ENCODE measurements at places on chromosomes 13 and 19. TPM values are rescaled to one million over a fixed set of nuclear protein-coding genes. Genes with fewer than 3 reads are reported as not detected.

DNA sequence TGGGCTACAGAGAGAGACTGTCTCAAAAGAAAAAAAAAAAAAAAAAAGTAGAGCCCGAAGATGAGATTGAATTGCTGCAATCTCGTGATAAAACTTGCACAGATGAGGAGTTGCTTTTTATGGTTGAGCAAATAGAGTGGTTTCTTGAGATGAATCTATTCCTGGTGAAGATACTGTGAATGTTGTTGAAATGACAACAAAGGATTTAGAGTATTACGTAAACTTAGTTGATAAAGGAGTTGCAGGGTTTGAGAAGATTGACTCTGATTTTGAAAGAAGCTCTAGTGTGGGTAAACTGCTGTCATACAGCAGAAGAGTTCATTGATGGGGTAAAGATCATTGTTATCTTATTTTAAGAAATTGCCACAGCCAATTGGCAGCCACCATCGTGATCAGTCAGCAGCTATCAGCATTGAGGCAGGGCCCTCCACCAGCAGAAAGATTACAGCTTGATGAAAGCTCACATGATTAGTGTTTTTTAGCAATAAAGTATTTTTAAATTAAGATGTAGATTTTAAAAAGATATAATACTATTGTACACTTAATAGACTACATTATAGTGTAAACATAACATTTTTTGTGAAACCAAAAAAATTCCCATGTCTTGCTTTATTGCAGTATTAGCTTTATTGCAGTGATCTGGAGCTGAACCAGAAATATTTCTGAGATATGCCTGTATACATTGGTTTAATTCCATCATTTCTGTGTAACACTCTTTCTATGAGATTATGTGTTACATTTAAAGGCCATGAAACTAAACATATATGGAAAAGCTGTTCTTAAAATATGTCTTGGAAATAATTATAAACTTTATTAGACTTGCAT lies 43.1 kb downstream of the ZMYM2 start:
- no peaks in the 10 kb centered on the region for H3K4me1 ChIP-seq
- no peak overlapping the region for H3K4me3 ChIP-seq
- H3K27ac ChIP-seq, result no peak overlapping the region

DNA sequence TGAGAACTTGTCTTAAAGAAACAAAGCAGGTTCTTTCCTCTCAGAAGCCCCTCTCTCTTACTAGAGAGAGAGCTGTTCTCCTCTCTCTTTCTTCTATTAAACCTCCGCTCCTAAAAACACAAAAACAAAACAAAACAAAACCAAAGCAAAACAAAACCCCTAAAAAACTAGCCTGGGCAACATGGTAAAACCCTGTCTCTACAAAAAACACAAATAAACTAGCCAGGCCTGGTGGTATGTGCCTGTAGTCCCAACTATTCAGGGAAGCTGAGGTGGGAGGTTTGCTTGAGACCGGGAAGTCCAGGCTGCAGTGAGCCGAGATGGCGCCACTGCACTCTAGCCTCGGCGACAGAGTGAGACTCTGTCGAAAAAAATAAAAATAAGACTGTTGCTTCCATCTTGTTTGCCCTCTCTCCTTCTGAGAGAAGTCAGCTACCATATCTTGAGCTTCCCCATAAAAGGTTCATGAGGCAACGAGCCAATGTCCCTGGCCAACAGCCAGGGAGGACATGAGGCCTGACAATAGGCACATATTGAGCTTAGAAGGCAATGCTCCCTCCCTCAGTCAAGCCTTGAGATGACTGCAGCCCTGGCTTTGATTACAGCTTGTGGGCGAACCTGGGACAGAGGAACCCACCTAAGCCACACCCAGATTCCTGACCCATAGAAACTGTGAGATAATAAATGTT lies 17.5 kb upstream of the FLT3 start:
- no peak for DNase-seq
- H3K36me3 ChIP-seq, result no peaks in the 10 kb centered on the region
- no peaks in the 10 kb centered on the region for H3K4me1 ChIP-seq
- no peak overlapping the region for H3K4me3 ChIP-seq

GRCh38 chr19:39613597-39613996 lies 11.3 kb downstream of the LGALS13 start:
- no peak for DNase-seq
- no peak overlapping the region for H3K4me3 ChIP-seq
- H3K27me3 ChIP-seq, result no peaks in the 10 kb centered on the region
- H3K36me3 ChIP-seq, result no peaks in the 10 kb centered on the region
- no peak overlapping the region for H3K27ac ChIP-seq

GRCh38 chr19:9132422-9132821 lies 5.7 kb upstream of the OR7G3 start:
- no peaks in the 10 kb centered on the region for H3K27me3 ChIP-seq
- H3K4me1 ChIP-seq, result no peaks in the 10 kb centered on the region
- H3K27ac ChIP-seq, result no peak overlapping the region
- DNase-seq, result no peak

DNA sequence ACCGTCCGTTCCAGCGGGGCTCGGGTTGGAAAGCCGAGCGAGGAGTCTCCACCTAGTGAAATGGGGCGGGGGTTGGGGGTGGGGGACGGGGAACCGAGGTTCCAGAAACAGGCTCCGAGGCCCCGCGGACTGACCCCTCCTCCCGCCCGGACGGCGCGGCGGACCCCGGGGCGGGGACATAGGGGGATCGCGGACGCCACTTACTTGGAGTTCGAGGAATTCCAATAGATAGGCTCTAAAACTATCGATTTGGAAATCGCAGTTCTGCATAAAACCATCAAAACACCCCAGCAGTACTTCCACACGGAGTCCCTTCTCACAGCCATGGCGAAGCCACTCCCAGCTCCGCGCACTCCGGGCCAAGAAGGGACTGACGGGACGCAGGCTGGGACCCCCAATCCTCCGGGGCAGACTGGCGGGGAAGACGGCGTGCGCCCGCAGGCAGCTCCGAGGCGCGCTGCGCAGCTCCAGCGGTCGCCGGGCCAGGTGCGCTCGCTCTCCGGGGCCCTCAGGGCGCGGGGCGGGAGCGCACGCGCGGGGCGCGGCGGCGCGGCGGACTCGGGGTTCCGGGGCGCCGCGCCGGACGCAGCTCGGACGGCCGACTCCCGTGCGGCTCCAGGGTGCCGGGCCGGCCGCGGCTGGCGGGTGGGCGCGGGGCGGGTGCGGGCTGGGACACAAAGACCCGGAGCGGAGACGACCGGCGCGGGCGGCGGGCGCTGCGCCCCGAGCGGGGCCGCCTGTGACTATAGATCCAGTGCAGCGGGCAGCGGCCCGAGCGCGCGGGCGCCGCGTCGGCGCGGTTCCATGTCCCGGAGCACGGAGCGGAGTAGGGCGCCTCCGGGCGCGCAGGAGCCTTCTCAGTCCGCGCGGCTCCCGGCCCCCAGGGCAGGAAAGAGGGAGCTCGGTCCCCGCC lies 567 bp downstream of the EFNB2 start:
- H3K27me3 ChIP-seq, result no peaks in the 10 kb centered on the region
- peak overlapping the region; percentile 62 for H3K4me3 ChIP-seq
- H3K36me3 ChIP-seq, result no peaks in the 10 kb centered on the region
- no peak for DNase-seq

DNA sequence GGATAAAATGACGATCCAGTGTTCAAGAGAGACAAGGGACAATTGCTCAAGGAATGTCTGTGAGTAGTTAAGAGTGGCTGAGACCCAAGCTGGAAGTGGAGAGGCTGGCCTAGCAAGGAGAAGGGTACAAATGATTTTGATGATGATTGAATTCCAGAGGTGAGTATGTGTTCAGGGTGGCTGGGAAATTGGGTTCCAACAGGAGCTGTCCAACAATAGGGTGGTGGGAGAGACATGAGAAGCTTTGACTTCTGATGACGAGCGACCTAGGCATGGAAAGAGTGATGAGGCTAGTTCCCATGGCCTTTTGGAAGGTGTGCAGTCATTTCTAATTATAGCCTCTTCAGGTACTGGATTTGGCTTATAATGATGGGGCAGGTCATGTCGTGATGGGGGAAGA lies 29.1 kb upstream of the DCLK1 start:
- no peaks in the 10 kb centered on the region for H3K4me1 ChIP-seq
- DNase-seq, result no peak
- no peak overlapping the region for H3K4me3 ChIP-seq
- H3K27ac ChIP-seq, result no peak overlapping the region

GRCh38 chr19:6728346-6728745 lies 7.9 kb upstream of the C3 start:
- H3K27ac ChIP-seq, result peak overlapping the region; percentile 63
- DNase-seq, result no peak
- peak overlapping the region; percentile 18 for H3K4me3 ChIP-seq
- H3K36me3 ChIP-seq, result no peaks in the 10 kb centered on the region

DNA sequence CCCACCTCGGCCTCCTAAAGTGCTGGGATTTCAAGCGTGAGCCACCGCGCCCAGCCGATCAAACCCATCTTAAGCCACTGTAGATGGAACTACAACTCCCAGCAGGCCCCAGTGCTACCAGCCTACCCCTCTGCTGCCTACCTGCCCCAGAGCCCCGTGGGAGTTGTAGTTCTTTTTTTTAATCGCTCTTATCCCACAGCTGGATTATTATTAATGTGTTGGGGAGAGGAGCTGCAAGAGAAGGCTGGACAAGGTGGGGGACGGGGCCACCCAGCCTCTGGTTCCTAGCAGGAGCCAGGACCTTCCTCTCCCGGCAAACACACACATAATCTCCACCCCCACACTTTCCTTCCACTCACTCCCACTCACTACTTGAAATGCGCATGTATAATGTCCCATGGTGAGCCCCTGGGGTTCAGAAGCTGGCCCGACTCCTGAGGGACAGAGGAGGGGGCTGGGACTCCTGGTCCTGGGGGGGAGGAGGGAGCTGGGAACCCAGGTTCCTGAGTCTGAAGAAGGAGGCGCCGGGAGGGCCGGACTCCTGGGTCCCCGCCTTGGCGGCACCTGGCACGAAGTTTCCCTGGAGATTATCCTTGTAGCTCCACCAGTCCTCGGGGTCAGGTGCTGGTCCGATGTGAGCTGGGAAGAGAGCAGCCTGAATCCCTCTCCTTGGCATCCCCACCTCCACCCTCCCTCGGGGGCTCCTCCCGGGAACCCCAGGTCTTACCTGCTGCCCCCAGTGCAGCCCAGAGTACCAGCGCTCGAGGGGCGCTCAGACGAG lies 958 bp downstream of the CA11 start:
- peaks cover 20% of the 10 kb centered on the region for H3K4me1 ChIP-seq
- H3K27ac ChIP-seq, result no peak overlapping the region
- no peaks in the 10 kb centered on the region for H3K36me3 ChIP-seq
- H3K4me3 ChIP-seq, result peak overlapping the region; percentile 91

DNA sequence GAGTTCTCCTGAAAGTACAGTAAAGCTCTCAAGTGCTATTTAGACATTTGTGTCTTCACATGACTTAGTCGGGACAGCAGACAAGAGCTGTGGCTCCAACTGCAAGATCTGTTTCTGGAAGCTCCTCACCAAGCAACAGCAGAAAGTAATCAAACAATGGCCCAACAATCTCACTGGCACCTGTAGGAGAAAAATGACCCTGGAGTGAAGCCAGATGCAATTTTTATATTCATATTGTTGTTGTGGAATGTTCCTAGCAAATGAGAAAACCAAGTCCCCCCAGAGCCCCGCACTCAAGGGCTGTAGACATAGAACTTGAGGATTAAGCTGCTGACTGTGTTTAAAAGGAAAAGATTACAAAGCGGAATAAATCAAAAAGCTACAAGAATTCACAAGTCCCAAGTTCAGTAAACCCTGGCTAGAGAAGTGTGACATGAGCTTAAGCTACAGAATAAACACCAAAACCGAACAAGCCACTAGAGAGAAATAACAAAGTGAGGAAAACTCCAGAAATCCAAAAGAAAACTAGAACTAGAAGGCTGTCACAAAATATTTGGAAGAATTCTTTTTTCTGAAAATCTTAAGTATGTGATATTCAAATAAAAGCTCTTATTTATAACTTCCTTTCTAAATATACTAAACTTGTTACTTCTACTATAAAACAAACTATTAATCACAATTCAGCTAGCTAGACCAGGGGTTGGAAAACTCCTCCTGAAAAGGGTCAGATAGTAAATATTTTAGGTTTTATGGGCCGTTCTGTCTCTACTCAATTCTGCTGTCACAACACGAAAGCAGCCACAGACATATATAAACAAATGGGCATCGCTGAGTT lies 454.5 kb downstream of the SUCLA2 start:
- no peak overlapping the region for H3K27ac ChIP-seq
- no peaks in the 10 kb centered on the region for H3K27me3 ChIP-seq
- no peak overlapping the region for H3K4me3 ChIP-seq
- H3K36me3 ChIP-seq, result no peaks in the 10 kb centered on the region

DNA sequence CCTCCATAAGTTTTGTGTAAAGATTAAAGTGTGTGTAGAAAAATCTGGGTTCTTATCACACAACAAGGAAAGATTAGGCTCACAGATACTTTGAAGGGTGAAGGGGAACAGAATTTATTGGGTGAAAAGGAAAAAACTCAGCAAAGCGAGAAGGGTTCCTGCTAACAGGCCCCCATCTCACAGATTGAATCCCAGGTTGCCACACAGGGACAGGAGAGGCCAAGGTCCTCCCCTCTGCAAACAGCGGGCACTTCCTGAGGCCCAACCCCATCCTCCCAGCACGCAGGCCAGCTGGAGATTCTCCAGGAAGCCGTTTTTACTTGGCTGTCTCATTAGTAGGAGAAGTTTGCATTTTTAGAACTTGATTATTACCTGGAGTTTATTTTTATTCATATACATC lies 15.2 kb upstream of the ERCC5 start:
- no peak for DNase-seq
- H3K27ac ChIP-seq, result no peak overlapping the region
- H3K4me3 ChIP-seq, result no peak overlapping the region
- no peaks in the 10 kb centered on the region for H3K4me1 ChIP-seq

The ZBTB32 gene
- polyA plus RNA-seq, result 36.4 TPM

The ONECUT3 gene
- polyA plus RNA-seq, result not detected

The SMAD9 gene
- 0.24 TPM for polyA plus RNA-seq

The RDH8 gene
- polyA plus RNA-seq, result not detected

The C19orf85 gene
- polyA plus RNA-seq, result not detected
